Pons (tissue), 1 donor: ENCODE measurements at places on chromosomes 5 and 9.
A peak's percentile ranks its signal among the peaks of the same experiment; 100 is the strongest.

DNA sequence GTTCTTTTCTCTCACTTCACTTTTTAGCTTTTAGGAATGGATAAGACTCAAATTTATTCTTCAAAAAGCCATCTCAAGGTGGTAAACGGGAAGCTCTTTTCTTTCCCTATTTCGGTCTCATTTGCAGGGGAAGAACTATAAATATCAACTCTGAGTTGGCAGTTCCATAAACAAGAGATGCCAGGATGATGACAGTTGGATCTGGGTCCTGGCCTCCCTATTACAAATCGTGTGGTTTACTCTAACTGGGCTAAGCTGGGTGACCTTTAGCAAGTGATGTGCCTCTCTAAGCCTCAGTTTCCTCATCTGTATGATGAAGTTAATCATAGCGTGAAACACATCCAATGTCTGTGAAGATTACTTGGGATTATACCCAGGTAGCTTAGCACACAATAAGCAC lies 44.2 kb downstream of the TLE4 start:
- DNase-seq, result no peak

GRCh38 chr9:136543280-136543679 lies 2.6 kb downstream of the NOTCH1 start:
- no peak for DNase-seq

GRCh38 chr5:179991106-179991505 lies 80.5 kb downstream of the RNF130 start:
- no peak for DNase-seq

- no peak for DNase-seq
These were observed 119.6 kb downstream of the PARP8 start for GRCh38 chr5:50786073-50786472.

DNA sequence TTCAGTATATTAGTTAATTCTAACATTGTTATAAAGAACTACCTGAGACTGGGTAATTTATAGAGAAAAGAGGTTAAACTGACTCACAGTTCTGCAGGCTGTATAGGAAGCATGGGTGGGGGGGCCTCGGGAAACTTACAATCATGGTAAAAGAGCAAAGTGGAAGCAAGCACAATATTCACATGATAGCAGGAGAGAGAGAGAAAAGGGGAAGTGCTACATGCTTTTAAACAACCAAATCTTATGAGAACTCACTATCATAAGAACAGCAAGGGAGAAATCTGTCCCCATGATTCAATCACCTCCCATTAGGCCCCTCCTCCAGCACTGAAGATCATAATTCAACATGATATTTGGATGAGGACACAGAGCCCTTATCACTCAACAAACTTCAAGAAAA lies 324.9 kb downstream of the ZNF608 start:
- DNase-seq, result no peak

- DNase-seq, result no peak
These were observed 13.5 kb upstream of the SFXN1 start for GRCh38 chr5:175464942-175465233.

DNA sequence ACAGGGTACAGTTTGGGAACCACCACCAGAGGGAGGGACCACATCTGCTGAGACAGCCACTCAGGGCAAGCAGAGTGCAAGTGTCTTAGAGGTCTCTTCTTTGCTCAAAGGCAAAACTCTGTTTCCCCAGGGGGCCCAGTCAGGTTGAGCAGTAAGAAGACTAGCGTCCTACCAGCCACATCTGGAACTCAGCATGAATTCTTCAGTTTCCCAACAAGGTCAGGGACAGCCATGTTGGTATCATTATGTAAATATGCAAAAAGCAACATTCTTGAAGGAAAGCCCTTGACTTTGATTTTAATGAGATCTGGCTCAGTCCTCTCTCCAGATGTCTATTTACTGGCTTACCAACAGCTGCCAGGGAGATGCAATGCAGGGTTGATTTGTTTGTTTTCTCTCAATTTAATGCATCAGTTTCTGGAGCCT lies 46.7 kb downstream of the TGFBI start:
- DNase-seq, result no peak

GRCh38 chr5:177958696-177959095 lies 37.3 kb downstream of the PROP1 start:
- no peak for DNase-seq

DNA sequence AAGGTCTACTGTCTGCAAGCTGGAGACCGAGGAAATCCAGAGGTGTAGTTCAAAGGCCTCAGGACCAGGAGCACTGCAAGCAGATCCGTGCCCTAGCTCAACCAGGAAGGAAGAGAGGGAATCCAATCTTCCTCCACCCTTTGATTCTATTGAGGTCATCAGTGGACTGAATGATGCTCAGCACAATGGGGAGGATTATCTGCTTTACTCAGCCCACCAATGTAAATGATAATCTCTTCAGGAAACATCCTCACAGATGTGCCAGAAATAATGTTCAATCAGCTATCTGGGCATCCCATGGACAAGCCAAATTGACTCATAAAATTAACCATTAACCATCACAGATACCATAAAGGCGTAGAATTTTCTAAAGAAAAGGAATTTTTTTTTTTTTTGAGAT lies 92.0 kb downstream of the BASP1 start:
- no peak for DNase-seq

DNA sequence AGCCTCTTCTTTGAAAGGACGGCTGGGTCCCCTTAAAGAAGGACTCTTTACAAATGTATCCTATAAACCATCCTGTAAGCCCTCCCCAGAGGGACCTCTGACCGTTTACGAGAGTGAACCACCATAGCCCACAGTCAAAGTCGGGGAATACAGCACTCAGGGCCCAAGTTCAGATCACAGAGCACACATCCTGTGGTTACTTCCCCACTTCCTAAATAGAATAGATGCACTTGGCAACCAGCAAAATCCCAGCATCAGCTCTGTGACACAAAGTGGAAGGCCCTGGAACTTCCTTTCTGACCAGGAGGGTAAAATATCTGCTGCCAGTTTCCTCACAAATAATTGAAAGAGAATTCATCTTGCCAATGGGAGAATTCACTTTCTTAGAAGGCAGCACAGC lies 6.9 kb upstream of the IGFBPL1 start:
- no peak for DNase-seq

GRCh38 chr9:136255166-136255538 lies 9.5 kb upstream of the QSOX2 start:
- DNase-seq, result no peak

GRCh38 chr9:21815643-21816042 lies 13.2 kb downstream of the MTAP start:
- DNase-seq, result no peak

DNA sequence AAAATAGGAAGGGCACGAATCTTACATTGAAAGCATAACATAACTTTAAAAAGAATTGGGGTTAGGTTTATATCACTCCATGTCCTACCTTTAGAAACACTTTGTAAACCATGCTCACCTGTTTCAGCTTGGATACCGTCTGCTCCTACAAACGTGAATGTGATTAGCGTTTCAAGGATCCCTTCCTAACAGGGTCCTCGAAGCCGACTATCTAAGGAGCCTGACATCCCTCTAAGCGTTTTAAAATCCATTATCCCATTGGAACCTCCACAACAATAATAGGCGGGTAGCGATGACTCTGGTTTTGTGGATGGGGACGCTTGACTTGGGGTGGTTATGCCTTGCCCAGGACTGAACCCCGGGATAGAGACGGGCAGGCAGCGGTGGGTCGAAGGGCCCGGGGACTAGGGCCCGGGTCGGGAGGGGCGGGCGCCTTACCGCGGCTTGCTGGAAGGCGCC lies 937 bp downstream of the SVEP1 start:
- no peak for DNase-seq

DNA sequence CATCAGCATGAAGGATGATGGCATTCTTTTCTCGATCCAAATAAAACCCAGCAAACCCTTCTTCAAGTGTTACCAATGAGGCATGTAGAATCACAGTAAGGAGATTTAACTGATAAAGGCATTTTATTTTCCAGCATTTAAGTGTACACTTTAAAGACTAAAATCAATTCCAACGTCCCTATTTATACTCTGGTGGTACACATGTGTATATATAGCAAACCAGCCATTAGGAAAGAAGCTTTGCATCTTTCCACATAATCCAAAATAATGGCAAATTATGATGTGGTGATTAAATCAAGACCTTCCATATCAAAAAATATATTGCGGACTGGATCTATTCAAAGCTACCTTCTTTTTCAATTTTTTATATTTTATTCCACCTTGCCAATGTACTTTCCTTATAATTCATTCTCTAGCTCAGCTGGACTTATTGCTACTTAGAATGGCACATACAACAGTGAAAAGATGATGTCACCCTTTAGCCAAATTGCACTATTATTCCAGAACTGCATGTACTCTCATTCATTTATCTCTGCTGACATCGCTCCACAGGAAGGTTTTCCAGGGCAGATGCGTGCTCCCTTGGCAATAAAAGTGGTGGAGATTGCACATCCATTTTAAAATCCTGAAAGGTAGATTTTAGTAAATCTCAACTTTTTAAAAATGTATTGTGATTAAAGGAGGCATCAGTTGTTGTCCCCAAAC lies 63.3 kb upstream of the SLC30A5 start:
- DNase-seq, result peak; percentile 49

DNA sequence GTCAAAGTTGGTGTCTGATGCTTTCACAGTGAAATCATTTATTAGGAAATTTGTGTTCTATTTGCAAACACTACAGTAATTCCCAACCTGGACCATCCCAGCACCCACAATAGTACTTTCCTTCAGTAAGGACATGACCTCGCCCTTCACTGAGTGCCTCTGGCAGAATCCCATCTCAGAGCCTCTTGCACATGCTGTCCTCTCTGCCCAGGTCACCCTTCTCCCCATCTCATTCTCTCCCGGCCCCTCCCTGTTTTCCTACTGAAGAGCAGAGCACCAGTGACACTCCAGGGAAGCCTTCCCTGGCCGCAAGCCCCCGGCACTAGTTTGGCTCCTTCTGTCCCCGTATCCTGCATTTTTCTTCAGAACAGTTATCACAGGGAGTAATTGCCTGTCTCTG lies 220.4 kb downstream of the MAPKAP1 start:
- DNase-seq, result no peak

- DNase-seq, result no peak
These were observed 44.2 kb downstream of the SH3PXD2B start for GRCh38 chr5:172410160-172410559.

GRCh38 chr5:89080467-89081116 lies 197.6 kb upstream of the MEF2C start:
- DNase-seq, result no peak

- no peak for DNase-seq
These were observed 205.4 kb downstream of the ADAMTS6 start for GRCh38 chr5:65276178-65276890.

DNA sequence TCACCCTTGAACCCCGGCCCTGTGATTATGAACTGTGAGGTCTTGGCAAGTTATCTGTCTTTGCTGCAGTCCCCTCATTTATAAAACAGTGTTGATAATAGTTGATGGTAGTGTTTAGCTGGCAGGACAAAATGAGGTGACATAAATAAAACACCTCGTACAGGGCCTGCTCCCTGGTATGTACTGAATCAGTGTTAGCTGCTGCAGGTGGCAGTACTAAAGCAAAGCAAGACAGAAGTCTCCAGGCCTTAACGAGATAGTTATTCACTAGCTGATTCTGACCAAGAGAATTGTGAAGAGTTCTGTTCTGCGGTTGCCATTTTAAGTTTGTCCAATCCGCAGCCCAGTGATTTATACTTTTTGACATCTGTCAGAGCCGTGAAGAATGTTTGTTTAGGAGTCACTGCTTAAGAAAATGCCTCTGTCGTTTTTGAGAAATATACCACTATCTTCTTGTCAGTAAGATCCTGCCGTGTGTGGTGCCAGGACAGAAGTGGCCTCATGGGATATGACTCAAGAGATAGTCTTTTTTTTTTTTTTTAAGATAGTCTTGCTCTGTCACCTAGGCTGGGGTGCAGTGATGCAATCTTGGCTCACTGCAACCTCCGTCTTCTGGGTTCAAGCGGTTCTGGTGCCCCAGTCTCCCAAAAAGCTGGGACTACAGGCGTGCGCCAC lies 75.9 kb downstream of the KDM4C start:
- no peak for DNase-seq

- DNase-seq, result peak; percentile 66
These were observed 13.1 kb upstream of the DCAF12 start for GRCh38 chr9:34139477-34140146.

DNA sequence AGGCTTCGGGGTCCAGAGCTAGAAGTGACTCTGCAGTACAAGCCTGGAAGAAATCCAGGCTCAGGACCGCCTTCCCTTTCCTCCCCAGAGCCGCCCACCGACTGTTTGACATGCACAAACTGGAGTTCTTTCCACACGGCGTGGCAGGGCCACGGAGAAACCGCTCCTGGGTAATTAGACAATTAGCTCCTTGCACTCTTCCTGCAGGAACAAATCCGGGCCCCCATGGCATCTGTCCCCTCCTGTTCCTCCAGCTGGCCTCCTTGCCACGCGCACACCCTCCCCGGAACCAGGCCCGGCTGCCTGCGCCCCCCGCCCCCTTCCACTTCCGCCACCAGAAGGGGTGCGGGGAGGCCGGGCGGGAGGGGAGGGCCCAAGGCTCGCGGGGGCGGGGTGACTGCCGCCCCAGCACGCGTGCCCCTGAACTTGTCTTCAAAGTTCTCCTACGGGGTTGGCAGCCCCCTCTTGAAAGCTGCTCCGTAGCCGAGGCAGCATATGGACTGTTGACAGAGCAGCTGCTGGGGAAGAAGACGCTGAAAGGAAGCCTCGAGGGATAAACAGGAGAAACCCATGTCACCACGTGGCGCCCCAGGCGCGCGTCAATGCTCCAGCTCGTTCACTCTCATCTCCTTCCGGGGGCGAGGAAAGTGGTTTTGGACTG lies 74.3 kb downstream of the SEC61B start:
- no peak for DNase-seq

DNA sequence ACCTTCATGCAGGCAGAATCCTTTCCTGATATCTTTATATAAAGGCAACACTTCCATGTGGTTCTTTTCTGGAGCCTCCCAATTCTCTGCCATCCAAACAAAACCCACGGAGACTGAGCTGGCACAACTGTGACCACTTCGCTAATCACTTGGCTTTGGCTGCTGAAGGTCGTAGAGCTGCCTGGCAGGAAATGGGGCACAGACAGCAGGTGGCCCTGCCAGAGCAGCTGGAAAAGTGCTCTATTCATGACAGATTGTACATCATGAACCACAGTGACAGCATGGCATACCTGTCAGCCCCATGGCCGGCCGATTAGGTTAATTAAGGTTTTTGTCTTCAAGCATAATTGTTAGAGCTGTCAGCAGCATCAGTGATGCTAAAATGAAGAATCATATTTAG lies 141.9 kb upstream of the ANKRD55 start:
- DNase-seq, result no peak

DNA sequence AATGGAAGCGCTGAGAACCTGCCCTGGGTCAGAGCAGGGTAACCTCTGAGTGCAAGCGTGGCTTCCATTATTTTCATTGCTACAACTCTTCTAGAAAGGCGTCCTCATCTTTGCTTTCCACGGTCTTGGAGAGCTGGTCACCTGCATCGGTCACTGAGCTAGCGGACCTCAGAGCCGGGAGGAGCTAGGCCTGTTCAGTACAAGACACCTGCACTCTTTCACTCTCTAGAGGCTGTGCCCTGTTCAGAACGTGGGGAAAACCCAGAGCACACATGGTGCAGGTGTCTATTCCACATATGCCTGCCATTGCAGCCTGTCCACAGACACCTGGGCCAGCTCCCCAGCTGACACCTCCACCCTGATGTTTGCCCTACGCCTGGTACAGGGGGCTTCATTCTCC lies 147.8 kb upstream of the IRX2 start:
- DNase-seq, result no peak
